ENCODE measurements at places on chromosomes 12 and 14.

GRCh38 chr12:11651381-11651780 is 1.9 kb downstream of the ETV6 start:
- DNase-seq = peak; percentile 12

DNA sequence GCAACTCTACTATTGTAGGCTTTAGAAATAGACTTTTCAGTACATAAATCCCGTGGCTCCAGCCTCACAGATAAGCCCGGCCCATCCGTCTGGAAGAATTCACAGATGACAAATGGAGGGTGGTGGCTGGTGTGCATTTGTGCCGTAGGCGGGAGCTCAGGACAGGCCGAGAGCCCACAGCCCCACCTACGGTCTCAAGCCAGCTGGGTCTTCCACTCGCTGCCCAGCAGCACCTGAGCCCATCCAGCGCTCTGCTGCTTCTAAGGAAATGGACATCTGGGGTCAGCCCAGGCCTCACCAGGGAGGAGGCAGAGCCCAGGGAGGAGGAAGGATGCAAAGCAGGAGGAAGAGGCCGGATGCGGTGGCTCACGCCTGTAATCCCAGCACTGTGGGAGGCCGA is 72.8 kb downstream of the KIF26A start:
- no peak for DNase-seq

DNA sequence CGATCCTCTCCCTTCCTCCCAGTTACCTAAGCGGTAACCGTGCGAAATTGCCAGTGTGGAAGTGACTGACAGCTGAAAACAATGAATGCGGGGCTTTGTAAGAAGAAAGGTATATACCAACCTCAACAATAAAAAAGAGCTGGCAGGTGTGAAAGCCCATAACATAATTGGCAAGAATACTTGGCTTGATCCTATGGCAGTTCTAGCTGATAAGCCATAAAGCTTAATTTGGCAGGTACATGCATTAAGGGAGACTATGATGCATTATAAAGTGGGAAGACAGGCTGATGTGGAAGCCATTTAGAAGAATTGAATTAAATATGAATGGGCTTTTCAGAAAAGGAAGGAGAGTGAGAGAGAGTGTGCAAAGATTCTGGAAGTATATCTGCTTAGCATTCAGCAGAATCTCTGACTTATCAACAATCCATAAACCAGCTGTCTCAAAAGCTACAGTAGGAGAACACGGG is 71.3 kb downstream of the CRACR2A start:
- no peak for DNase-seq

DNA sequence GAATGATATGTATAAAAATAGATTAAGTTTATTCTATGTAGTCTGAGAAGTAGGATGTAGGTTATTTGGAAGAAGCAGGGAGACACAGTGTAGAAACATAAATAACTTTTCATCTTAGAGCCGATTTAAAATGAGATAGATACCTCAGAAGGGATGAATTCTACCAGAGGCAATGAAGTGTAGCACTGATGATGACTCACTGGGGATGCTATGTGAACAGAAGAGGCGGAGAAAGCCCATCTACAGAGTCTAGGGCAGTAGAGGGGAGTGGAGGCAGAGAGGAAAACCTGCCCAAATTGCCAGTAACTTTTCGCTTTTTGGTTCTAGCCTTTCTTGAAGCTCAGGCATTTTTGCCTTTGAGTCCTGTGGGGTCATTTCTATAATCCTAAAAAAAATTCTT is 451.8 kb downstream of the ATP23 start:
- no peak for DNase-seq

- no peak for DNase-seq
Observed at GRCh38 chr14:38848243-38848935, 254.6 kb downstream of the SEC23A start.

DNA sequence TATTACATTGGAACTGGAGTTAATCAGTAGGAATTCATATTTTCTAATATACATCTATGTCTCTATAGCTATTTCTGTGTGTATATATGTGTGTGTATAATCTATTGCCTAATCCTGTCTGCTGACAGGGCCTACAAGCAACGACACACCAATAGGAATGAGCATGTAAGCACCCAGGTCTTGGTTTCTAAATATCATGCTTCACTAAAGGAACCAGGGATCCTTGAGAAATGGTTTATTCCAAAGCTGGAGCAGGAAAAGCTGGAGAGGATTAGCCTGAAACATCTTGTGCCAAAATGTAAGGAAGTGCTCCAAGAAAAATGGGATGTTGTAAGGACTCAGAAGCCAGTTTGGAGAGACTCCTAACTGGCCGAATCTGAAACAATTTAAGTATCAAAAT is 29.3 kb upstream of the LGALS3 start:
- no peak for DNase-seq

- no peak for DNase-seq
Observed at GRCh38 chr14:33414041-33414440, 475.4 kb downstream of the NPAS3 start.

DNA sequence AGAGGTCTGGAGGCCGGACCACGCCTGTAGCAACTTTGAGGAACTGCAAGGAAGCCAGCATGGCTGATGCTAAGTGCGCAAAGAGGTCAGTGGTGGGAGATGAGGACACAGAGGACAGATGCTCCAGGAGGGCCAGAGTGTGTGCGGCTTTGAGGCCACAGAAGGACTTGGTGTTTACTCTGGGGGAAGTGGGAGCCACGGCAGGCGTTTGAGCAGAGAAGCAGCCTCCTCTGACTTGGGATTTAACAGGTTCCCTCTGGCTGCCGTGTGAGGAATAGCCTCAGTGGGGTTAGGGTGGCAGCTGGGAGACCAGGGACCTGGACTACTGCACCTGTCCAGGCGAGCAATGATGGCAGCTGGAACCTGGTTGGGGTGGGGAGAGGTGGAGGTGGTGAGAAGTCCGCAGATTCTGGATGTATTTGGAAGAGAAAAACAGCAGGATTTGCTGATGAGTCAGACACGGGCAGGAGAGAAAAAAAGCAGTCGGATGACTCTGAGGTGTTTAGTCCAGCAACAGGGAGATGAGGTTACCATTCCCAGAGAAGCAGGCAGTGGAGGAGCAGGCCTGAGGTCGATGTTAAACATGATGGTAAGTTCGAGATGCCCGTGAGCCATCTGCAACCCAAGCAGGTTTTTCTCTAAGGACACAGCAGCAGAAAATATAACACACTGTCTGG is 143.5 kb downstream of the SCARB1 start:
- no peak for DNase-seq

DNA sequence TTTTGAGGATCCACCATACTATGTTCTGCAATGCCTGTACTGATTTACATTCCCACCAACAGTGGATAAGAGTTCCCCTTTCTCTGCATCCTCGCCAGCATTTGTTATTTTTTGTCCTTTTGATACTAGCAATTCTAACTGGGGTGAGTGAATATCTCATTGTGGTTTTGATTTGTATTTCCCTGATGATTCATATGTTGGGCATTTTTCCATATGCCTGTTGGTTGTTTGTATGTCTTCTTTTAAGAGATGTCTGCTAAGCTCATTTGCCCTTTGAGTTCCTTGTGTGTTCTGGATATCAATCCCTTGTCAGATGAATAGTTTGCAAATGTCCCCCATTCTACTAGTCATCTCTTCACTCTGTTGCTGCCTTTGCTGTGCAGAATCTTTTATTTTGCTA is 49.0 kb upstream of the MSRB3 start:
- no peak for DNase-seq

Data from hematopoietic multipotent progenitor cell treated with erythropoietin and hydrocortisone succinate and interleukin-3 and kit ligand, for 15 days (in vitro differentiated cells).